ENCODE measurements at places on chromosomes 5 and 9.

GRCh38 chr9:137026384-137026783 is 1.7 kb downstream of the ABCA2 start:
- no peak for DNase-seq

DNA sequence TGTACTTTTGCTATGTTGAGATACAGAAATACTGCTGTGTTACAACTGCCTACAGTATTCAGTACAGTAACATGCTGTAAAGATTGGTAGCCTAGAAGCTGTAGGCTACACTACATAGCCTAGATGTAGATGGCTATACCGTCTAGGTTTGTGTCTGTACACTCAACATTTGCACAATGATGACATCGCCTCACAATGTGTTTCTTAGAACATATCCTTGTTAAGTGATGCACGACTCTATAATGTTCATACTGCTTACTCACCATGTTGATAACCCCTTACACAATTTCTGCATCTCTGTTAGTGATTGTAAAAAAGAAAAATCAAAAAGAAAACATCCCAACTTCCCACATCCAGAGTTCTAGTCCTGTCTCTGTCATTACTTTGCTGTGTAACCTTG is 450.0 kb downstream of the CCDC171 start:
- no peak for DNase-seq

DNA sequence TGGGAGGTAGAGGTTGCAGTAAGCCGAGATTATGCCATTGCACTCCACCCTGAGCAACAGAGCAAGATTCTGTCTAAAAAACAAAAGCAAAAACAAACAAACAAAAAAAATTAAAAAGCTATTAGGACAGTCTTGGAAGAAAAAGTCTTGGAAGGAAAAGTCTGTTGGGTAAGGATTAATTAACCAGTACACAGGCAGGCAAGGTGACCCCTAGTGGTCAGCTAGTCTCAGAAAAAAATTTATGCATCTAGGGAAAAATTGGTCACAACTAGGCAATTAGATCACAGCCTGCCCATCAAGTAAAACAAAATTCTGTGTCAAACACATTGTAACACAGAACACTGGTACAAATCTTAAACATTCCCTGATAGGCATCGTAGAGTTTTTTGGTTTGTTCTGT is 6.7 kb upstream of the ANKRD18B start:
- no peak for DNase-seq

GRCh38 chr5:76180814-76181805 is 97.9 kb downstream of the SV2C start:
- no peak for DNase-seq

- no peak for DNase-seq
Observed at GRCh38 chr9:14345354-14346230, 31.7 kb upstream of the NFIB start.

DNA sequence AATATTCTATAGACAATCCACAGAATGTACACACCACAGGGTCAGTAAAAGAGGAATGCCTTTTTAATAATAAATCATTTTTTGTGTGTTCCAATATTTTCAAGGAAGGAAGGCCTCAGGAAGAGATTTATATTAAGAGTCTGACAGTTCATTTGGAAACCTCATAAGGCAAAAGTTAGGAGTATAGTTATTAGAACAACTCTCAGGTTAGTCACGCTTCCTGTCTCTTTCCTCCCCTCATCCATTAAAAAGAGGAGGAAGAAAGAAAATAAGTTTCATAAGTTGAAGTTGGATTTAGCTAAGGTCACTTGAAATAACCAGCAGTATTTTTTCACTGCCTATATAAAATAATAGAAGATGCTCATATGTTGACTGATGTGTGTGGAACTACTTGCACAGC is 863.2 kb downstream of the PTPRD start:
- no peak for DNase-seq

Measured in NCI-H187 treated with DMSO at 0.1 percent for 48 hours (cell line).